Psoas muscle (tissue), 8 donors: ENCODE measurements at places on chromosomes 5 and 9.

GRCh38 chr9:87609002-87609401, 111.3 kb downstream of the DAPK1 start:
- DNase-seq, result no peak

GRCh38 chr9:124296796-124297550, 39.2 kb downstream of the NEK6 start:
- no peak for DNase-seq

DNA sequence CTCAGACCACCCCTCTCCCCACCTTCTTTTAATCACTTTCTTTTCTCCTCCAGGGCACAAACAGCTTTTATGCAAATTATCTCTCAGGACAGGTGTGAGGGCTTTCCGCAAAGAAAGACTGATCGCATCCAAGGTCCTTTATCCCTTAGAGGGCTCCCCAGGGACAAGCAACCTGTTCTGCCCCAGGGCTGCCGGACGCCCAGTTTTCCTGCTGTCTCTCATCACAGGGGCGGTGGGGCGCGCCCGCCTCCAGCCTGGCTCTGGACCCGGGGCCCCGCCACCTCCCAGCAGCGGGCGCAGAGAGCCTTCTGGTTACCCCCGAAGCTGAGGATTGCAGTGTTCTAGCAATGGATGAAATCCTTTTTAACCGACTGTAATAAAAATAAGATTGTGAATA, 266.1 kb downstream of the CWC27 start:
- no peak for DNase-seq

- DNase-seq, result no peak
Measured at GRCh38 chr9:250039-250438, 35.4 kb downstream of the DOCK8 start.
